ENCODE measurements at places on chromosomes 5 and 9.

DNA sequence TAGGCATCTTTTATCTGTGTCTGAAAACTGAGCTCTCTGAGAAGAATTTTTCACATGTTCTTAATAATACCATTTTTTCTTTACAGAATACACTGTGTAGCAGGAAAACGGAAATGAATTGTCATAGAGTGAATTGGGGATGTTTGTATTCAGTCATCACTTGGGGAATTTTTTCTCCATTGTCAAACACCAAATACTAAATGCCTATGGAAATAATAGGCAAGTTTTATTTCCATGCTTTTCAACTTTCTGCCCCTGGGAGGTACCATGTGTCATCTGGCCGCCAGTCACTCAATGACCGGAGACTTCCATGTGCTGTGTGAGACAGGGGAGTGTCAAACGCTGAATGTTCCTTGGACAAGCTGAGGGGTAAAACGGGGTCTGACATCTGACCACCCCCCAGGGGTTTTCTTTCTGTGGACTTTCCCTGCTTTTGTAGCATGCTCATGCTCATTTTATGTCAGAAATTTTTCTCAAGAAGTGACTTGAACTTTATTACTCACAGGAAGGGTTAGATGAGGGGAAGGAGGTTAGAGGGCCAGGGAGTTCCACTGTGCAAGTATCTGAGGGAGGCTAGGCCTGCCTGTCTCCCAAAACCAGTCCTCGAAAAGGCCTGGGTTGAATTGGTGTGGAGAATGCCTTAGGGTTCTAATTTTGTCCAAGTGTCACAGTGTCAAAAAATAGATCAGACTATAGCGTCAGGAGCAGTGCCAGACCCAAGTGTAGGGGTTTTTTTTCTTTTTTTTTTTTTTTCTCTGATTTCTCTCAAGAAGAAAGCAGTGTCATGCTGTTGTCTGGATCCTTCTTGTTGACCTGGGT is 438.6 kb downstream of the AGTPBP1 start:
- DNase-seq, result no peak

GRCh38 chr5:31193591-31194467 is at the start of gene CDH6:
Gene CDH6 (plus strand): TSS chr5:31193686. CDS start chr5:31267474, 73,788 bp downstream.
- DNase-seq, result no peak

GRCh38 chr5:159971931-159972461 is 36.9 kb upstream of the TTC1 start:
- no peak for DNase-seq

DNA sequence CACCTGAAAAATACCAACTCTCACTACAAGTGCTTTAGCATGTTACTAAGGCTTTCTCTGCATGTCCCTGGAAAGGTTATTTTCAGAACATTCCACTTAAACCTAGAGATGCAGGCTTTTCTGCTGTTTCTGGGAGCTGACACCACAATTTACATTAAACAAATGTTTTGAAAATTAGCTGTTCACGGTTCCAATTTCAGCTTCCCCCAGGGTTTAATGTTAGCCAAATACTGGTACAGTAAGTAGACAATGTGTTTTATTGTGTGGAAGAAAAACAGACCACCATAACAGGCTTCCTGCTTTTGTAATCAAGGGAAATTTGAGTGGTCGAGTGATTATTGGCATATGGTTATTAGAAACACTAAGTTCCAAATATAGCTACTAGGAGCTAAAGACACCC is 32.0 kb downstream of the MACROH2A1 start:
- DNase-seq, result no peak

DNA sequence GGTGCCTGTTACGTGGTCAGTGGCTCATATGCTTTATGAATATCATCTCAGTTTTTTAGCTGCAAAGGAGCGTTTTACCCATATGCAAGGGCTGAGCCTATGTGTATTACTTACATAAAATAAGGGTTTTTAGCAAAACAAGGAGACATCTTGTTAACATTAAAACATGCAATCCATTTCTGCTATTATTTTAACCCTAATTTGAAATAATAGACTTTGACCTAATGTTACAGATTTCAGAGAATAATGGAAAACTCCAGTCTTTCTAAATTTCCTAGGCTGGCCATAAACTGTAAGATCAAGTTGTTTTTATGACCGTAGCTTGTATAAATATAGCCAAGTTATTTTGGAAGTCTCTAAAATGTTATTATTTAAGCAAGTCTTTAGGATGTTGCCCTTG is 121.1 kb upstream of the SEMA6A start:
- no peak for DNase-seq

DNA sequence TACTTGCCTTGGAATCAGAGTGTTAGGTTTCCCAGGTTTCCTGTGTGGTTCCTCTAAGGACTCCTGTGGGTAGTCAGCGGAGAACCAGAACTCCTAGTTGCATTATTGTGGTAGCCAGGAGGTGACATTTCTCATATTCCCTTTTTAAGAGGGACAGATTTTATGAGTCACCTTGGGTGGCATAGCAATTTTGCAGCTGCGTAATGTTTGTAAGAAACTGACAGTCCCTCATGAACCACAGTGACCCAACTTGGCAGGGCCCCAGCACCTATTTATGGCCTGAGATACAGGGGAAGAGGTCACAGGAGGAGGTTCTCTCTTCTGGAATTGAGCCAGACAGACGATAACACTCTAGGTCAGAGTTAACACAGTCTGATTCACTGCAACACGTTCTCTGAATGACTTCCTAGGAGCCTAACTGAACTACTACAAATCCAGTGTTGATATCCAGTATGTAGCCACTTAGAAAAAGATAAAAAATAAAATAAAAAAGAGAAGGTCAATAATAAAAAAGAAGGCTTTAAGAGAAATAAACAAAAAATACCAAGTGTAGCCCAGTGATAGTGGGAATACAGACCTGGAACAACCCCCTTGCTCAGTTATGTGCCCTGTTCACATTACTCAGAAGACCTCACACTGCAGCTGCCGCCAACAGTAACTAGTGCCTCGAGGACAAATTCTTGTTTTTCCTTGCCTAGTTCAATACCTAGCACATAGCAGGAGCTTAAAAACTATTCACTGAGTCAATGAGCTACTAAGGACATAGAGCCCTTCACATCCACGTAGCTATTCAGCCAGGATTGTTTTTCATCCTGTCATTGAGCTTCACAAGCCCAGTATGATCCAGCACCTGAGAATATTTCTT is 50.7 kb upstream of the VLDLR start:
- DNase-seq, result peak; percentile 80

- DNase-seq, result no peak
Observed at GRCh38 chr5:113232221-113232620, 202.6 kb downstream of the TSSK1B start.
